ENCODE measurements at places on chromosomes 7 and 10. TPM values are rescaled to one million over a fixed set of nuclear protein-coding genes. Genes with fewer than 3 reads are reported as not detected.

DNA sequence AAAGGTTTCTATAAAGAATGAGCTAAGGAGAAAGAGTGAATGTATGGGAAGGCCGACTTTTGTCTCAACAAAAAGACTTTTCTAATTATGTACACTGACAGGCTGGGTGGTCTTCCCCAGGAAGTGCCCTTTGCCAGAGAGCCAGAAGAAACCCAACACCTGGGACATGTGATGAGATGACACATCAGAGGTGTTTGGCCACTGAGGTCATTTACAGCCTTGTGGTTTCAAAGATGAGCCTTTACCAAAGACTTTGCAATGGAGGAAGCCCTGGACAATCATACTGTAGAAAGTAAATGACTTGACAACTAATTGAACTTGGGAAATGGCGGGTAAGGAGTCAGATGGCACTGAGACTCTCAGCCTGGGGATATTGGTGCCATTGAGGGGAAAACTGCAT, 3.4 kb upstream of the NRG3 start:
- H3K4me3 ChIP-seq, result no peak overlapping the region
- no peaks in the 10 kb centered on the region for H3K36me3 ChIP-seq
- H3K4me1 ChIP-seq, result no peaks in the 10 kb centered on the region
- no peak for DNase-seq

DNA sequence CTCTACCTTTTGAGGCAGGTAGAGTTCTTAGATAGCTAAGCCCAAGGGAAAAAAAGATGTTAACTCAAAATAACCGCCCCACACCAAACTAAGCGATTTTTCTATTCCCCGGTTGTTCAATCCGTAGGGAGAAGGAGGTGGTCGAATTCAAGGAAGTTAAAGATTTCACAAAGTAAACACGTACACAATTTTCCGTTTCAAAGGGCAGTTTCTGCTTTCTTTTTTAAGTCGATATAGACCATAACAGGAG, 842 bp downstream of the KBTBD2 start:
- peak overlapping the region; percentile 95 for H3K4me3 ChIP-seq
- no peaks in the 10 kb centered on the region for H3K27me3 ChIP-seq
- DNase-seq, result no peak
- H3K36me3 ChIP-seq, result no peaks in the 10 kb centered on the region

ATRNL1 gene
- 0.16 TPM for total RNA-seq

COL17A1 gene
- total RNA-seq, result 34.1 TPM

FKBP6 gene
- not detected for total RNA-seq

LRRC27 gene
- total RNA-seq, result 8.2 TPM

DNA sequence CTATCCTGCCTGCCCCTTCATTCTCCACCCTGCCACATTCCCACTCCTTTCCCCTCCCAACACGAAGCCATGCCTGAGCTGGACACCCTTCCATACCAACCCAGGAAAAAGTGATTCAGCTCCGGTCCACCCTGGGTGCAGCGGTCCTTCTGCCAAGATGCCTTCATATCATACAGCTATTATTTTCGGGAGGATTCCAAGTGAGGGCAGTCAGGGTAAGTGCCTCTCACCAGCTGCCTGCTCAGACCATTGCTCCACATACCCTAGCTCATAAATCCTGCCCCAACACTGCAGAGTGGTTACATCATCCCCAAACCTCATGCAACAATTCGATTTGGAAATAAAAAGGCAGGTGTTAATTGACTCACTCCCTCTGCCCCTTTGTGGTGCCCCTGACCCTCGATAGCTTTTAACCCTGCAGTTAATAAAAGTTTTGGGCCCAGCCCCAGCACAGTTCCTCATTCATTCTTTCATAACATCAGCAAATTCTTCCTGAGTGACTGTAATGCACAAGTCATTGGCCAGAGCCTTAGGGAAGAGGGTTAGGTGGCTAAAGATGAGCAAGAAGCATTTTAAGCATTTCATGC, 42.6 kb downstream of the ZNF503 start:
- no peak overlapping the region for H3K4me3 ChIP-seq
- no peaks in the 10 kb centered on the region for H3K4me1 ChIP-seq
- no peak overlapping the region for H3K27ac ChIP-seq

- peak overlapping the region; percentile 48 for H3K27ac ChIP-seq
- DNase-seq, result no peak
- H3K27me3 ChIP-seq, result no peaks in the 10 kb centered on the region
- peak overlapping the region; percentile 74 for H3K4me3 ChIP-seq
These were observed 85.3 kb downstream of the ZNF33B start for GRCh38 chr10:42553064-42553407.

RBM20 gene
- 3.1 TPM for total RNA-seq

GLCCI1 gene
- total RNA-seq, result 11.7 TPM

GRCh38 chr10:86506499-86506898, 15.1 kb downstream of the WAPL start:
- H3K4me3 ChIP-seq, result no peak overlapping the region
- H3K4me1 ChIP-seq, result no peaks in the 10 kb centered on the region
- H3K27ac ChIP-seq, result no peak overlapping the region
- H3K27me3 ChIP-seq, result no peaks in the 10 kb centered on the region

- DNase-seq, result no peak
- no peaks in the 10 kb centered on the region for H3K36me3 ChIP-seq
- H3K4me1 ChIP-seq, result no peaks in the 10 kb centered on the region
- no peak overlapping the region for H3K27ac ChIP-seq
These were observed 16.2 kb downstream of the MALSU1 start for GRCh38 chr7:23315366-23315765.

DNA sequence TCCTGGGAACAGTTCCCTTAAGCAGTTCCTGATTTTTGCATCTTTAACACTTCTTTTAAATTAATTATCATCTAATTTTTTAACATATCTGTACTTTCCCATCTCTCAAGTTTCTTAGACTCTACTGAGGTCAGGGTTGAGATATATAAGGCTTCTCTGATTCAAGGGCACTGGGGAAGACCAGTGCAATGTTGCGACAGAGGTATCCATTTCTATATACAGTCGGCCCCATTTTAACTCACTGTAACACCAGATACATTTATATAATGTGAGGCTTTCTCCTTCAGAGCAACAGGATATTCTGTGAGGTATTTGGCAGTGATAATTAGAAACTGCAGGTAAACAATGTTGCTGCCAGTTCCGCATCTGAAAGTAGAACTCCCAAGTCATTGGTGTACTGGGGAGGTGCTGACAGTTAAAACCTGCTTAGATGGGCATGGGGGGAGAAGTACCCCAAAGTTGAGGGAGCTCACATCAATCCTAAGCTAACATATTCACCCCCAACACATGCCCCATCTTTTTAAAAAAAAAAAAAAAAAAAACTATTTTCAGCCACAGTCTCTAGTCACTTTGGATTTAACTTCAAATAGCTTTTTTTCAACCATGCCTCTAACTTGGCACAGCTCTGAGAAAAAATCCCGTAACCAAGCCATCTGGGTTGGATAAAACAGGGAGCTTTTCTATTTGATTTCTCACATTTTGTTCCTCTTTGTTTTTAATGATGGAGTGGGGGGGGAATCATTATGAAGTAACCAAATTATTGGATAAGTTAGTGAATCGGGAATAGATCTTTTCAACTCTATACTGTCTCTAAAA, 62.9 kb downstream of the REEP3 start:
- no peak overlapping the region for H3K27ac ChIP-seq
- peaks cover 11% of the 10 kb centered on the region for H3K4me1 ChIP-seq
- H3K36me3 ChIP-seq, result no peaks in the 10 kb centered on the region
- DNase-seq, result no peak
- H3K27me3 ChIP-seq, result no peaks in the 10 kb centered on the region
- H3K4me3 ChIP-seq, result no peak overlapping the region

DNA sequence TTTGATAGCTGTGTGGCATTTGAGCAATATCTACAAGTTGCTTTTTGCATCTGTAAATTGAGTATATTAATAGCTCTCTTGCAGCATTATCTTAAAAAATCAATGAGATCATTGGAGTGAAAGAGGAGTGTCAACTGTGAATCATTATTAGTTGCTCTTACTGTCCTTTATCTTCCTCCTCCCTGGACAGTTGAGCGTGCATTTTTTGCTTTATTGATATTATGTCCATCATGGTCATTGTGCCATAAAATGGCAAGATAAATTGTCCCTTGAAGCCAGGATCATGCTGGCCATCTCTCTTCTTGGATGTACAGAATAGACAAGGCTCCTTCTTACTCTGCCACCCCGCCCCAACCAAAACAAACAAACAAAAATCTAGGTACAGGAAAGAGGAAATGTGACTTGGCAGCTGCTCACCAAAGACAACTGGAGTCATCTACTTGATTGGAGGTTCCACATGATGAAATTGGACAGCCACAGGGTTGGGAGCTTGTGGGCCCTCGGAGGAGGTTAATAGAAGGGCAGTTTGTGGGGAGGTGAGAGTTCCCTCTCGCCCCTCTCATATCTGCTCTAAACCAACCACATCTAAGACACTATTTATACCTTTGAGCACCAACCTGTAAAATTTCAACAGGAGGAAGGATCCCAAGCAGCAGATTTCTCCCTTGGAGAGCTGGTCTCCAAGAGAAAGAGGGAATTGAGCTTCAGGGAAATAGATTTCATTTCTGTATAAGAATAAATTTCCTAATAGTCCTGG, 252.7 kb downstream of the SKIDA1 start:
- H3K27ac ChIP-seq, result no peak overlapping the region
- no peaks in the 10 kb centered on the region for H3K27me3 ChIP-seq

GRCh38 chr7:36344622-36345021, 45.0 kb upstream of the ANLN start:
- no peak for DNase-seq
- no peaks in the 10 kb centered on the region for H3K27me3 ChIP-seq
- no peaks in the 10 kb centered on the region for H3K36me3 ChIP-seq
- H3K4me1 ChIP-seq, result no peaks in the 10 kb centered on the region
- H3K4me3 ChIP-seq, result no peak overlapping the region

DNA sequence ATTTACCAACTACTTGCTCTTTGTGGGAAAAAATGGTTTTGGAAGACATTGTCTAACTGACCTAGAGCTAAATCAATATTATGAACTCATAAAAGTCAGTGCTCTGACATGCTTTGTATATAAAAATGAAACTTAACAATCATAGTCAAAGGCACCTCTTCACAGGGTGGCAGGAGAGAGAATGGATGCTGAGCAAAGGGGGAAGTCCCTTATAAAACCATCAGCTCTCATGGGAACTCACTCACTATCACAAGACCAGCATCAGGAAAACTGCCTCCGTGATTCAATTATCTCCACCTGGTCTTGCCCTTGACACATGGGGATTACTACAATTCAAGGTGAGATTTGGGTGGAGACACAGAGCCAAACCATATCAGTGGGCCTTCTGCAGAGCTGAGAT, 417.6 kb upstream of the AUTS2 start:
- H3K27me3 ChIP-seq, result no peaks in the 10 kb centered on the region
- no peaks in the 10 kb centered on the region for H3K4me1 ChIP-seq
- H3K36me3 ChIP-seq, result no peaks in the 10 kb centered on the region
- no peak for DNase-seq
- no peak overlapping the region for H3K4me3 ChIP-seq

GRCh38 chr7:82690929-82691328, 247.4 kb upstream of the CACNA2D1 start:
- no peaks in the 10 kb centered on the region for H3K4me1 ChIP-seq
- DNase-seq, result no peak
- no peak overlapping the region for H3K4me3 ChIP-seq
- no peaks in the 10 kb centered on the region for H3K36me3 ChIP-seq

ELAPOR2 gene
- 38.1 TPM for total RNA-seq

DNA sequence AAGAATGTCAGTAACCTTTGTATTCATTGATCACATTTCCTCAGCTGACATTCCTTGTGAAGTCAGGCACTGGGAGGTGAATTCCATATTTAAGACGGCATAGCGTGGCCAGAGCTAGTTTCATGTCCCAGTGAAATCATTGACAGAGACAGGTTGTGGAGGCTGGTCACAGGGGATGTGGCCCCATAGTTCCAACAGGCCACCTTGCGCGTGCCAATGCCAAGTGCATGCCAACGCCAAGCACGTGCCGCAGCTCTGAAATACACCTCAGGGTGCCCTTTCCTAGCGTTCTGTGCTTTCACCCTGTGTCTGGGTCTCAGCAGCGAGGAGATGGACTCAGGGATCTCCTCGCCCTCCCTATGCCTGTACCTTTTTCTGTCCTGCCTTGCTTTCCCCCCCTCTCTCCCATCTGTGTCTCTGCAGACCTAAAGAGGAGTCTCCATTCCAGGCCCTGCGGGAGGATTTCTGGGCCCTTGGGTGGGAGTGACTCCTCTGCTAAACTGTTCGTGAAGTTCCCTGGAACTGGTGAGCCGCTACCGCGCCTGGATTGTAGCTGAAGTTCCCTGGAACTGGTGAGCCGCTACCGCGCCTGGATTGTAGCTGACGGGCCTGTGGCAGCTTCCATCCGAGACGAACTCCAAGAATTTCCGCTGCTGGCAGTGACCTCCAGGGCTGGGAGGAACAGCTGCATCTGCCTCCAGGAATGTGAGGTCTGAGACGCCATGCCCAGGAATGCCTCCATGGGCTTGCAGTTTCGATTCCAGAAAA, 19.7 kb downstream of the AQP1 start:
- no peaks in the 10 kb centered on the region for H3K36me3 ChIP-seq
- H3K4me3 ChIP-seq, result no peak overlapping the region
- peak; percentile 45 for DNase-seq
- H3K4me1 ChIP-seq, result no peaks in the 10 kb centered on the region

KAT6B gene
- total RNA-seq, result 90.3 TPM

Measured in breast epithelium (tissue), 4 donors.